ENCODE measurements at places on chromosomes 1 and 21. TPM values are rescaled to one million over a fixed set of nuclear protein-coding genes. Genes with fewer than 3 reads are reported as not detected.
A peak's percentile ranks its signal among the peaks of the same experiment; 100 is the strongest.

DNA sequence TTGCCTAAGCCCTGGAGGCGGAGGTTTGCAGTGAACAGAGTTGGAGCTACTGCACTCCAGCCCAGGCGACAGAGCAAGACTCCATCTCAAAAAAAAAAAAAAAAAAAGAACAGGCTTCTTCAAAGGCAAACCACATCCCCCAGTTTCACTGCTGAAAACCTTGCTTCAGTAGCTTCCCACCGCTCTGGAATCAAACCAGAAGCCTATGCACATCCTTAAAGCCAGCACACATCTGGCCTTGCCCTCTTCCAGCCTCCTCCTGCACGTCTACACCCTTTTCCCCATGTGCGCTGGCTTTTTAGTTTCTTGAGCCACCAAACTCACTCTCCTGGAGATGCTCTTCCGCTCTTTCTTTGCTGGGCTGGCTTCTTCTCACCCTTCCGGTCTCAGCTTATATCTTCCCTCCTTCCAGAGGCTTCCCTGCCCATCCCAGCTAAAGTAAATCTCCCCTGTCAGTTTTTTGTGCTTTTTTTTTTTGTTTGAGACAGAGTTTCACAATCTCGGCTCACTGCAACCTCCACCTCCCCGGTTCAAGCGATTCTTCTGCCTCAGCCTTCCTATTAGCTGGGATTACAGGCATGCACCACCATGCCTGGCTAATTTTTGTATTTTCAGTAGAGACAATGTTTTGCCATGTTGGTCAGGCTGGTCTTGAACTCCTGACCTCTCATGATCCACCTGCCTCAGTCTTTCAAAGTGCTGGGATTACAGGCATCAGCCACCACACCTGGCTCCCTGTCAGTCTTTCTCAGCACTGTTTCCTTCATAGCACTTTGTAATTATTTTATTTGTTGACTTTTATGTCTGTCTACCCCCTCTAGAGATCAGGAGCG, 42.0 kb upstream of the ID3 start:
- H3K4me1 ChIP-seq: peaks cover 89% of the 10 kb centered on the region
- no peaks in the 10 kb centered on the region for H3K36me3 ChIP-seq
- H3K4me3 ChIP-seq: peak overlapping the region; percentile 56

- no peaks in the 10 kb centered on the region for H3K27me3 ChIP-seq
- H3K4me3 ChIP-seq: no peak overlapping the region
- no peaks in the 10 kb centered on the region for H3K36me3 ChIP-seq
- no peak overlapping the region for H3K27ac ChIP-seq
- H3K4me1 ChIP-seq: peaks cover 5% of the 10 kb centered on the region
Observed at GRCh38 chr1:92577261-92577895, 90.7 kb upstream of the GFI1 start.

GRCh38 chr21:33924766-33925100, 9.1 kb upstream of the ATP5PO start:
- no peak overlapping the region for H3K27ac ChIP-seq
- H3K27me3 ChIP-seq: no peaks in the 10 kb centered on the region
- DNase-seq: no peak

DNA sequence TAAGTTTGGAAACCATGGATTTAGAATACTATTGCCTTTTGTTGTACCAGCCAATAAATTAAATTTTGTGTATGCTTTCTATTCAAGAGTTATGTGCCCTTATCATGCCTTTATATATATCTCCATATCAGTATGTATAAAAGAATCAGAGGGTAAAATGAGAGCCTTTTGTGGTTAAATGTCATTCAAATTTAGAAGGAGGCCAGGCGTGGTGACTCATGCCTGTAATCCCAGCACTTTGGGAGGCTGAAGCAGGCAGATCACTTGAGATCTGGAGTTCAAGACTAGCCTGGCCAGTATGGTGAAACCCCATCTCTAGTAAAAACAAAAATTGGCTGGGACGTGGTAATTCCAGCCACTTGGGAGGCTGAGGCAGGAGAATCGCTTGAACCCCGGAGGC, 88.9 kb downstream of the XPR1 start:
- H3K27me3 ChIP-seq: no peaks in the 10 kb centered on the region
- no peak for DNase-seq
- H3K4me3 ChIP-seq: no peak overlapping the region

- DNase-seq: no peak
- no peaks in the 10 kb centered on the region for H3K36me3 ChIP-seq
- no peaks in the 10 kb centered on the region for H3K27me3 ChIP-seq
- no peak overlapping the region for H3K27ac ChIP-seq
Observed at GRCh38 chr1:99660496-99660895, 14.6 kb downstream of the PALMD start.

DNA sequence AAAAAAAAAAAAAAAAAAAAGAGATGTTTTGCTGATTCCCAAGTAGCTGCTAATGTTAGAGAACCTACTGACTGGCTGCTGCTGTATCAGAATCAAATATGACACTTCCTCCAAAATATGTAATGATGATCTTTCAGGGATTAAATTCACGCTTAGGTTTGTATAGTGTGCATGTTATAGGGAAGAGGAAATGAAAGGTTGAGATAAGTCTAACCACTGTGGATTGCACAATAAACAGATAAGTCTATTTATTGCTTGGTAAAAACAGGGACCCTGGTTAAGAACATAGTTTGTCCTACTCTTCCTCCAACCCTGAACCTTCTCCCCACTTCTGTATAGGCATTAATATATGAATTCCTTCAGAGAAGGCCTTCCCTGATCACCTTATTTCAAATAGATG, 13.2 kb downstream of the RC3H1 start:
- H3K4me3 ChIP-seq: no peak overlapping the region
- no peak overlapping the region for H3K27ac ChIP-seq
- no peak for DNase-seq

DNA sequence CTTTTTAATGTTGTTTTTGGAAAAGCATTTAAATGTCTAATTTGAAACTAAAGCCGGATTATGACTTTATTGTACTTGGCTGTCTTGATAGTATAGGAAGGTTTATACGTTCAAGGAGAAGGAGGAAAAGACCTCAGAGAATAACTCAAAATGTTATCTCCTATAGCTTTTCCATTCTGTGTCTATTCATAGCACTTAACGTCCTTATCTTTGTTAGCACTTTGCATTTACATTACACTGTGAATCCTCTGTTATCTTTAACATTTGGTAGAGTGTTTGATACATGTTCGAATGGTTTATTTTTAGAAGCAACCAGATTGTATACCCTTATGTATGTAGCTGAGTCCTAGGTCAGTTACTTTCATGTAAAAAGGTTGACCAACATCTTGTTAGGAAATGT, 50.8 kb upstream of the PODN start:
- H3K4me1 ChIP-seq: peaks cover 16% of the 10 kb centered on the region
- DNase-seq: no peak
- no peak overlapping the region for H3K4me3 ChIP-seq
- no peak overlapping the region for H3K27ac ChIP-seq
- no peaks in the 10 kb centered on the region for H3K27me3 ChIP-seq

The GATAD2B gene
- 71.9 TPM for total RNA-seq

The DENND4B gene
- total RNA-seq: 100 TPM

The GOLT1A gene
- not detected for total RNA-seq

The KLHDC8A gene
- not detected for total RNA-seq

Data from CD8-positive, alpha-beta memory T cell (primary cell).